ENCODE measurements at places on chromosomes 7 and 10. TPM values are rescaled to one million over a fixed set of nuclear protein-coding genes. Genes with fewer than 3 reads are reported as not detected.

ANXA8 gene
- 0.21 TPM for polyA plus RNA-seq

MEST gene
- 773 TPM for polyA plus RNA-seq

ZNF467 gene
- 23.0 TPM for polyA plus RNA-seq

ASZ1 gene
- not detected for polyA plus RNA-seq

PHTF2 gene
- 25.9 TPM for polyA plus RNA-seq

PEX1 gene
- polyA plus RNA-seq = 37.8 TPM

AASS gene
- polyA plus RNA-seq = 33.2 TPM

CALML5 gene
- not detected for polyA plus RNA-seq

WDR86 gene
- 23.6 TPM for polyA plus RNA-seq

SLC26A3 gene
- polyA plus RNA-seq = 0.38 TPM

IRF5 gene
- polyA plus RNA-seq = 7.2 TPM

All from right renal cortex interstitium (tissue), 3 donors.